NCI-H2029 (cell line): ENCODE measurements at places on chromosomes 12 and 14.

DNA sequence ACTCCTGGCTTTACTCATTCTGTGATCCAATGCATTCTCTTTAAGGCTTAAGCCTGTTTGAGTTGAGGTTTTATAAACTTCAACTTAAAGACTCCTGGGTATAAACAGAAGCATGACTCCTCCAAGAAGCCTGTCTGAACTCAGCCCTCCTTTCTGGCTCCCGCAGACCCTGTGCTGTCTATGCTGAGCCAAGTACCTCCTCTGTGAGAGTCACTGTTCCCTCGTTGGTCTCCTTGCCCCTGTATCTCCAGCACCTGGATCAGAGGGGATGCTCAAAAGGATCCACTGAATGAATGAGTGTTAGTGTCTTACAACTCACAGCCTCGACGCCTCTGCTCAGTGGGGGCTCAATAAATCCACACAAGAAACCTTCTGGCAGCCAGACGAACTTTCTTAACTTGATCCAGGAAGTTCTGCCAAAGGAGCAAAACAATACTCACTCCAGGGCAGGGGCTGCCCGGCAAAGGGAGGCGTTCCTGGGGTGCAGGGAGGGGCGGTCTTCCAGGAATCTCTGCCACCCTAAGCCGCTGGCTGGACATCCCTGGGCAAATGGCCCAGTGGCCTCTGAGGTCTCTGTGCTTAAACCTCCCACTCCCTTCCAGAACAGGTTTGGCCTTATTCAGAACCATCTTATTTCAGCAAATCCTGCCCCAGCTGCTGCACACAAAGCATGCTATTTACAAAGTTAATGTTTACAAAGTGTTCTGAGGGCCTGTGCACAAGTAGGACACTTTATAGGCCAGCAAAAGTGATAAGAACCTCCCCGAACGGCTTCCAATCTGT, 32.9 kb downstream of the MAP1LC3B2 start:
- no peak for DNase-seq

- no peak for DNase-seq
Observed at GRCh38 chr14:71262441-71262840, 355.2 kb downstream of the PCNX1 start.

GRCh38 chr12:109814600-109815150, 18.5 kb downstream of the TRPV4 start:
- no peak for DNase-seq

GRCh38 chr12:114263056-114263805, 142.7 kb downstream of the TBX5 start:
- DNase-seq, result no peak

DNA sequence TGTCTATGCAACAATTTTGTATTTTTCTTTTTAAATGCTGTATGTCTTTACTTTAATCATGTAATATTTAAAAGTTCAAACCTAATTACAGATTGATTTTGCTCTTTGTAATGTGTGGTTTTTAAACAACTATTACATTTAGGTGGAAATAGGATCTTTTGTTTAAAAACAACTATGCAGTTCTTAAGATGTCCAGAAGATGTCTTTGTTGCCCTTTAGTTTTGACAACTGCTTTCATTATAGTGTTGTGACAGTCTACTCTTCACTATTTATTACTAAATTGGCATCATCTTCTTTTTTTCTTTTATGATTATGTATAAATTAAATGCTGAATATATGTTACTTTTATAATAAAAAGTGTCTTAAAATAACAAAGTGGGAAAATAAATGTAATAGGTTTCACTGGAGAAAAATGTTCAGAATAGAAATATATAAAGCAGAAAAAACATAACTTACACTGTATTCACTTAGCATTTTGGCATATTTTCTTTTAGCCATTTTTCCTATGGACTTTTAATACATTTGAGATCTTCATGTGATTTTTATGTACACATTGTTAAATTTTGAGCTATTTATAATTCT, 27.1 kb upstream of the PCNX4 start:
- peak; percentile 21 for DNase-seq

DNA sequence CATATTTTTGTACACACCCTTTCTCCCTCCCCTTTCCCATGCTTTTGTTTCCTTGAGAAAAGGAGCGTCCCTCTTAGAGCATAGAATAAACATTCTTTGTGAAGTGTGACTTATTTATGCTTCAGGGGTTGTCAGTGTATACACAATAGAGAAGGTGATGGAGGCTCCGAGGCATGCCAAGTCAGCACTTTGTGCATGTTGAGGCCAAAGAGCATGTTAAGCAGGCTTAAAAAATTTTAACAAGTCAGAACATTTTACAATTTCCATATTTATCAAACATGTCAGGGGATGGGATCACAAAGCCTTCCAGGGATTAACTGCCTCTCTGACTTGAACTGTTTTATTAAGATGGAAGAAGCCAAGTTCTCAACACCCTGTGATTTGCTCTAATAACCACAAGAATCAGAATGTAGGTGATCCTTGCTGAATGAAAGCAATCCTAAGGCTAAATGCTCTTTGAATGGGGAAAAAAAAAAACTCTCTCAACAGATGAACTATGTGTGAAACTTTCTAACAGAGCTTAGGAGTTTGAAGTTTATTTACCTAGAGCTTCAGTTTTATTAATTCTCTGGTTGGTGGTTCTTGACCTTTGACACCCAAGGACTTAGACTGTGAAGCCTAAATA, 223.1 kb downstream of the RAD51B start:
- no peak for DNase-seq
